ENCODE measurements at places on chromosomes 7 and 10. TPM values are rescaled to one million over a fixed set of nuclear protein-coding genes. Genes with fewer than 3 reads are reported as not detected.

DNA sequence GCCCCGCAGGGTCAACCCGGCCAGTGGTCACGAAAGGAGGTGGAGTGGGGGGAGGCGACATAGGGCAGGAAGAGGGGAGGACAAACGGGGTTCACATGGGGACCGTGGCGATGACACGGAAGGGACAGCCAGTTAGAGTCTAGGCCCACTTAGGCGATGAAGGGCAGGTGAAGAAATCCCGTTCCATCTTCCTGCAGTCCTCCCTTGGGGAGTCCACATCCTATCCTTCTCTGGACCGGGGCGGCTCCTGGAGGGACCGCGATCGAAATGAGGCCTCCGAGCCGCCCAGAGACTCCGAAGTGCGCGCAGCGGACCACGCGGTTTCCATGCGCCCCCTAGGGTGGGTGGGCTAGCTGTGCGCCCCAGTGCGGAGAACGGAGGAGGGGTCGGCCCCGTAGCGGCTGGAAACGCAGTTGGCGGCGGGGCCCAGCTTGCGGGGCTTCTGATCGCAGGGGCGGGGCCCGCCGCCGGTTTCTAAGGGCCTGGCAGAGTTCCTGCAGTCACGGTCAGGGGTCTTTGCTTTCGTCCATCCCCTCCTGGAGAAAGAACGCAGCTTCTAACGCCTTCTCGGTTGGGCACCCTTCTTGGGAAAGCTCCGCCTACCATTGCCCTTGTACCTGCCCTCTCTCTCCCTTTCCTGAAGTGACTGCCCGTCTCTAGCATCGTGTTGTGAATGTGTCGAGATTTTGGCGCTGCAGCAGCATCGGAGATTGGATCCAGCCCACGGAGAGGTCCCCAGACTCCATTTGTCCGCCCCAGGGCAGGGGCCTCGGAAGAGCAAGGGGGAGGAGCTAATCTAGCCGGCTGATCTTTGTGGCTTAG lies 17.9 kb upstream of the TMEM225B start:
- DNase-seq = no peak

- peak; percentile 39 for DNase-seq
These were observed 134.7 kb upstream of the FAM20C start for GRCh38 chr7:57482-58255.

GRCh38 chr10:71964743-71965515 lies 734 bp downstream of the CHST3 start:
- no peak for DNase-seq

GRCh38 chr7:108417926-108418325 lies 38.3 kb downstream of the NRCAM start:
- DNase-seq = no peak

- no peak for DNase-seq
These were observed 10.7 kb downstream of the SEMA3D start for GRCh38 chr7:85176197-85176596.

DNA sequence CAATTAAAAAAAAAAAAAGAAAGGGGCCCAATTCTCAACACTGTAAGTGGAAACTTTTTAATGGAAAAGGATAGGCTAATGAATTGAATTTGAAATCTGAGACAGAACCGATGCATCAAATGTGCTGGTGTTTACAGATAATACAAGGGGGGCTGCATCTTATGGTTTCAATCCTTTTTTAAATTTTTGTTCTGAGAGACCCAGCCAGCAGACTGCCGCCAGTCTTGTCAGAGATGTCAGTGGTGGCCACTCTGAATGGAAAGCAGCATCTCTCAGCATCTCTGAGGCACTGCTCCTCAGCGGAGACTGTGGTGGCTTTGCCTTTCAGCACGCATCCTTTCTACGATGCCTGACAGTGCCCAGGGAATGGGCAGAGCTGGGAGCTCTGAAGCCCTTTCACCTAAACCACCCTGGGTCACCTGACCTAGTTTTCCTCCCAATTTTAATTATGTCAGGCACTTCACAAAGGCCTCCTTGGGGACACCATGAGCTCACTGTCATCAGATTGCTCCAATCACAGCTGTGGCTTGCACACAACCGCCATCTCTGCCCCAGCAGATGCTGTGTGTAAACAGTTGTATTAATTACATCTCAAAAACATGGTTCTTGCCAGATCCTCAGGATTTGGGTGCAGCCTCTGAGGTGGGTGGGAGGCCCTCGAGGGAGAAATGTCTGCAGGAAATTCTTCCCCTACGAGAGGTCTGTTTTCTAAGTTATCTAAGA lies 81.2 kb downstream of the EGFR start:
- DNase-seq = no peak

DNA sequence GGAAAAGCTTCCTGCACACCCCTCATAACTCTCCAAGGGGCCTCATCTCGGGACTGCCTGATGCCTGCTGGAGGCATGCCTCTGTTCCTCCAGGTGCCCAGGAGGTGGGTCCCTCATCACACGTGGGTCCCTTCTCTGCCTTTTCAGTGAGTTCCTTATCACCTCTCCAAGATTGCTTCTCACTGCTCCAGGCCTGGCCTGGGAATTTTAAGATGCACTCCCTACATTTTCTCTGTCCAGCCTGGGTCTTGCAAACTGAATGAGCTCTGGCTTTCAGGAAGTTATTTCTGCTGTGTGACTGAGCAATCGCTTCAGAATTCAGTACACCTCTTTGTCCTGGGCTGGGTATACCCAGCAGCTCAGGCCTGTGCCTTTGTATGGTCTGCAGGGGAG lies 43.8 kb downstream of the LRRC18 start:
- no peak for DNase-seq

DNA sequence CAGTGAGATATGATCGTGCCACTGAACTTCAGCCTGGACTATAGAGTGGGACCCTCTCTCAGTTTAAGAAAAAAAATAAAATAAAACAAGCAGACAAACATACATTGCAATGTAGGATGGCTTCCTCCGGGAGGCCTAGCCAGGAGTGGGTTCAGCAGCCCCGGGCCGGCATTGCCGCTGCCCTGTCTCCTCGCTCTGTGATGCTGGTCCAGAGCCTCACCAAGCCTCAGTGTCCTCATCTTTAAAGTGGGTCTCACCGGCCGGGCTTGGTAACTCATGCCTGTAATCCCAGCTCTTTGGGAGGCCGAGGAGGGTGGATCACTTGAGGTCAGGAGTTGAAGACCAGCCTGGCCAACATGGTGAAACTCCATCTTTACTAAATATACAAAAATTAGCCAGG lies 71.6 kb downstream of the PTPRE start:
- no peak for DNase-seq

The HYAL4 gene
- not detected for total RNA-seq

DNA sequence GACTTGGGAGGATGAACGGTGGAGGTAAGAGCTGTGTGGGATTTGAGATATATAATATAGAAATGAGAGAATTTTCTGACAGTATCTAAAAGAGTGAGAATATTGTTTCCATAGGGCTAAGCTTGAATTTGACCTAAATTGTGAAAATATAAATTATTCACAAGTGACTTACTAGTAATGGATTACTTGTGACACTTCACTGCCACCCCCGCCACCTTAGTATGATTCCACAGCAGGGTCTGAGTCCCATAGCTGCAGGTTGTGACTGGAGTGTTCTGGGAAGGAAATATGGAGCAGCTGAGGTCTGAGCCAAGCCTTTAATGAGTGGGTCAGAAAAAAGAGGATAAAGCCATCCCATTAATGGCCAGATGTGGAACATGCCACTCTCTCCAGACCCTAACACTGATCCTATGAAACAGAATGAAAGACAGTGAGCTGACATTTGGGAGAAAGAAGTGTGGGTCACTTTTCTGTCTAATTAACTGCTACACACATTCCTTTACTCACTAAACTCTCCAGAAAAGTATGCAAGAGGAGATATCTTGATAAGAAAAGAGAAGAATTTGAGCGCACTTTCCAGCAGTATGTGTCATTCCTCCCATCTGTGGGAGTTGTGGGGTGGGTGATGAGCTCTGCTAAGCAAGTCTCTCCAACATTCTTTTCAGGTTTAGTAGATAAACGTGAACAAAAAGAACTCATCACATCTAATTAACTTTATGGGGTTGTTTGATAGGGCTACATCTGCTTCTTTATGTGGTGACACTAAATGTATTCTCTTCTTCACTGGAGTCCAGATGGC lies 1193.4 kb downstream of the SORCS3 start:
- DNase-seq = no peak

GRCh38 chr7:2488272-2488645 lies 12.1 kb upstream of the GRIFIN start:
- DNase-seq = no peak

The KLF14 gene
- not detected for total RNA-seq

- DNase-seq = no peak
These were observed 97.4 kb upstream of the DIP2C start for GRCh38 chr10:786633-787474.

The ETV1 gene
- 39.0 TPM for total RNA-seq

Measured in dorsolateral prefrontal cortex (tissue), 122 donors.